H7 (cell line): ENCODE measurements at places on chromosomes 11 and 22.

DNA sequence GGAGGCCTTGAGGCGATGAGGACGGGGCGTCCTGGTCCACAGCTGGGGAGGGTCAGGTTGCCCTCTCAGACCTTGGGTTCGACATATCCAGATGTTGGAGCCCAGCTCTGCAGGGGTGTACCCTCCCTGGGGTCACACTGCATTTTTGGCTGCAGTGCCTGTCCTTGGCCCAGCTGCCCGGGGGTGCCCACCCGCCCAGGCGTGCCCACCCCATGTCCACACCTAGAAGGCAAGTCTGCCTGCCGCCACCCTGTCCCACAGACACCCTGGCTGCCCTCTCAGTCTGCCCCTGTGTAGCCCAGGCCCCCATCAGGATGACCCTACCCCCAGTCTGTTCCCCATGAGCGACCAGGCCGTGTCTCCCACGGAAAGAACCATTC is 3.0 kb downstream of the LSP1 start:
- DNase-seq: no peak

DNA sequence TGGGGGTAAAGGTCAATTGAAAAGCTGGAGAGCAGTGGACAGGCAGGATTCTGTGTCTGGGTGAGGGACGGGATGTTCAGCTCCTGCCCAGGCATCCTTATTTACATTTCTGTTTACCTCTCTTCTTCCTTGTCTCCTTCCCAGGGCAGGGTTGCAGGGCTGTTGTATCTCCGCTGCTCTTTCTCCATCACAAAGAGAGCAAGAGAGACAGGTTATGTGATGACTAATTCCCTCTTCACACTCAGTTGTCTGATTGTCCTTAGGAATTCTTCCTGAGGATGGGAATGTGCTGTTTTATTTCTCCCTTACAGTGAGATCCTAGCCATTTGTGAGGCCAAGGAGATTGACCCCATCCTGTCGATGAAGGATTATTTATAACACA is 104.9 kb downstream of the VPREB1 start:
- DNase-seq: no peak

GRCh38 chr22:48496226-48496845 is 1331.3 kb downstream of the BRD1 start:
- no peak for DNase-seq

DNA sequence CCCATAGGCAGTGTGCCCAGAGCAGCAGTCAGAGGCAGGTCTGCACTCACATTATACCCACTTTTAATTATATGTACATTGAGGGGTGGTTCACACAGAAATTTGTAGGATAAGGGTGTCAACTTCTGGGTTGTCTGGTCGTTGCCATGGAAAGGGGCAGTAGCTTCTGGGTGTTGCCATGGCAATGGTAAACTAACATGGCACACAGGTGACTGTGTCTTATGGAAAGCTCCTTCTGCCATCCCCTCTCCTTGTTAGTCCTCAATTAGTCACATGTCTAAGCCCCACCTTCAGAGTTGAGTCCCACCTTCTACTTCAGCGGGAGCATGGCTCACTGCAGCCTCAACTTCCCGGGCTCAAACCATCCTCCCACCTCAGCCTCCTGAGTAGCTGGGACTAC is 56.3 kb upstream of the ATXN10 start:
- no peak for DNase-seq

- peak; percentile 92 for DNase-seq
These were observed 2.9 kb upstream of the TUBGCP6 start for GRCh38 chr22:50247748-50248147.

- DNase-seq: no peak
These were observed 10.0 kb downstream of the MMP7 start for GRCh38 chr11:102520514-102520913.
